NCI-H1105 (cell line): ENCODE measurements at places on chromosomes 3 and 15.

GRCh38 chr3:188188911-188189310 is 35.0 kb downstream of the LPP start:
- no peak for DNase-seq

- DNase-seq, result no peak
These were observed 207.1 kb downstream of the TP63 start for GRCh38 chr3:189838291-189838690.

DNA sequence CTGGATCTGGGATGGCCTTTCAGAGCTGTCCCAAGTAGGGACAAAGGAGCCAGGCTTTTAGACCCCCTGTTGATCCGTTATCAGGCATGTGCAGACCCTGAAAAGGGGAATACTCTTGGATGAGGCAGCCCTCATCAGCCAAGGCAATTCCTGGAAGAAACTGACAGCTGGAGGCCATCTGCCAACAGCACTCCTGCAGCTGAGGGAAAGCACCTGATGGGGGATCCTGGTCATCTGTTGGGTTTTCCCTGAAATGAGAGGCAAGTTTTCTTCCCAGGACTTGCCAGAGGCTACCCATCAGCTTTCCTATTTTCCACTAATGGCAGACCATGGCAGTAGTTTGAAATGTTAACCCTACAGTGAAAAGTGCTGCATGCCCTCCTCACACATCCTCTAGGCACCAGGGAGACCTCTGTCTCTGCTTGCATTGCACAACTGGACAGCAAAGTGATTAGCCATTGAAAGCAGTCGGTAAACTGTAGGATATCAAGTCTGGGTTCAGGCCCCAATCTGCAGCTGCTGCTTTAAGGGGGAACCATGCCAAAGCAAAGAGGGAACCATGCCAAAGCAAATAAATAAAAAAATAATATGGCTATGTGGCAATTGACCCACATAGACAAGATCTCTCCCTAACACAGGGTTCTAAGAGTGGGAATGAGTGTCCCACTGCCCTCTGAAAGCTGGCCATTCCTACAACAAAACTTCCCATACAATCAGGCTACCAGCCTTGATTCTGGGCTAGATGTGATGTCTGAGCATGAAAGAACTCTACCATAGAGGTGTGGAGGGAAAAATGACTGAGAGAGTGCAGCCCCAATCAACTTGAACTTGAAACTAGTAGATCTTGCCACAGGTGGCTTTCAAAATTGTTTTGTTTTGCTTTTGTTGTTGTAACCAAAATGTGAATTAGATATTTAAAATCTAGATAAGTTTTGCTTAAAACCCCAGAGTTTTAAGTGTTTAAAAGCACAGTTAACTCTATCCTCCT is 232.0 kb upstream of the STT3B start:
- DNase-seq, result peak; percentile 29

GRCh38 chr3:119401069-119401468 is 62.3 kb downstream of the TMEM39A start:
- no peak for DNase-seq
